ENCODE measurements at places on chromosomes 12 and 14.

DNA sequence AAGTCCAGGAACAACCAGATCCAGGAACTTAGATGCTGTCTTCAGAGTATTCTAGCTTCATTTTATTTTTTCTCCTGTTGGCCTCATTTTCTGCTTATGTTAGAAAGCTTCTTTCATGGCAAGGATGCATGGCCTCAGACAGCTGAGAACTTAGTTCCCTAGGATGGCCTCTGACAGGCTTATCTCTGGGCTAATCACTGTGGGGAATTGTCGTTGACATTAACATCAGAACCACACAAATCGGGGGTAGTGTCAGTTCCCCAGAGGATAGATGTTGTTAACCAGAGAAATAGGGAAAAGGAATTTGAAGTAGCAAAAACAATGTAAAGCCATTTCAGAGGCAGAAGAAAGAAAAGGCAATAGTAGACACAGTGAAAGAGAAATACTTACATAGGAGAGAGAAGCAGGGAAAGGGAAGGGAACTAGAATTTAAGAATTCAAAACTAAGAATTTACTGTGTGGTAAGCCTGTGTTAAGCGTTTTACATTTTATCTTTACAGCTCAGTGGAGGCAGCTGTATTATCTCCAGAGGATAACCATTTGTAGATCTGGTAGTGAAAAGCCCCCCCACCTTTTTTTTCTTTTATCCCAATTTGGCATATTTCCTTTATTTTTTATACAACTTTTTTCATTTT, 21.8 kb downstream of the FUT8 start:
- no peak for DNase-seq

DNA sequence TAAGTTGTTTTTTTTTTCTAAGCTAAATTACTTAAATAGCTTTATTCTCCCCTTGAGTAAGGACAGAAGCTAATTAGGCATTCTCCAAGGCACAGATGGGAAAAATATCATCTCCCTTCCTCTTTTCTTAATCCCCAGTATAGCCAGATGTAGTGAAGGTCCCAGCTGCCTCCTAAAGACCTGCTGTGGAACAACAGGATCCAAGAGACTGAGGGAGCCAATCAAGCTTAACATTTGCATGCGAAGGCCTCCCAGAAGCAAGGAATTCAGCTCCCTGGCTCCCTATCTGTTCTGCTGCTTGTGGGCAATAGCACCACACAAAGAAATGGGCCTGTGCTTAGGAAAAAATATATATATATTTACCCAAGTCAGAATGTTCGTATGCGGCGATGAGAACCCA, 255.2 kb downstream of the SYT1 start:
- DNase-seq, result no peak

DNA sequence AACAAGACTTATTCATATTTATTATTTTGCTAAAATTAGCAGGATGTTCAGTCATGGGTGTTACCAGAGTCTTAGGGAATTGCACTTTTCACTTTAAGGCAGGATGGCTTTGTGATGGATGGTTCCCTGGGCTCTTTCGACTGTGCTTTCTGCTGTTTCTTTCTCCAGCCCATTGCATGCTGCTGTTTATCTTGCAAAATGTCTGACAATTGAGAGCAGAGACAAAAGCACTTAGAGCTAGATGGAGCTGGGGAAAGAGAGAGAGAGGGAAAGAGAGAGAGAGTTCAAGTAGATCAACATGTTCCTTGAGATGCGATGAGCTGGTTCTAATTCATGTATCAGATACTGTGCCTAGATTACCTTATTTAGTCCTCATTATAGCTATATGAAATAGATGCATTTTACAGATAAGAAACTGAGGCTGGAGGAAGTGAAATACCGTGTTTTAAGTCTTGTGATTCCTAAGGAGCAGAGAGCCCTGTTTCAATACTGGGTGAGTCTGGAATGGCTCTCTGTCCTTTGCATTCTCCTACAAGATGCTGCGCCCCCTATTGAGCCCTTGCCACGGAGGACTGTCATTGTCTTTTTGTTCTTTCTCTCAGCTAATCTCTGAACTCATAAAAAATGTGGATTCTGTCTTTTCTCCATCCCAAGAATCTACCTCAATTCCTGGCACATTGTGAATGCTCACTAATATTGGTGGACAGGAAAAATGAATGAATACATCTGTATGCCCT, 227.9 kb downstream of the ALG10B start:
- DNase-seq, result no peak

- no peak for DNase-seq
Observed at GRCh38 chr12:77727442-77728001, 103.2 kb upstream of the NAV3 start.

- DNase-seq, result no peak
Observed at GRCh38 chr12:62760779-62761178, 174.2 kb downstream of the PPM1H start.

- no peak for DNase-seq
Observed at GRCh38 chr12:26767116-26767515, 65.9 kb downstream of the ITPR2 start.

GRCh38 chr14:62269204-62269603, 507.0 kb downstream of the SNAPC1 start:
- DNase-seq, result no peak

- no peak for DNase-seq
Observed at GRCh38 chr14:35818346-35819115, 7.6 kb upstream of the BRMS1L start.

DNA sequence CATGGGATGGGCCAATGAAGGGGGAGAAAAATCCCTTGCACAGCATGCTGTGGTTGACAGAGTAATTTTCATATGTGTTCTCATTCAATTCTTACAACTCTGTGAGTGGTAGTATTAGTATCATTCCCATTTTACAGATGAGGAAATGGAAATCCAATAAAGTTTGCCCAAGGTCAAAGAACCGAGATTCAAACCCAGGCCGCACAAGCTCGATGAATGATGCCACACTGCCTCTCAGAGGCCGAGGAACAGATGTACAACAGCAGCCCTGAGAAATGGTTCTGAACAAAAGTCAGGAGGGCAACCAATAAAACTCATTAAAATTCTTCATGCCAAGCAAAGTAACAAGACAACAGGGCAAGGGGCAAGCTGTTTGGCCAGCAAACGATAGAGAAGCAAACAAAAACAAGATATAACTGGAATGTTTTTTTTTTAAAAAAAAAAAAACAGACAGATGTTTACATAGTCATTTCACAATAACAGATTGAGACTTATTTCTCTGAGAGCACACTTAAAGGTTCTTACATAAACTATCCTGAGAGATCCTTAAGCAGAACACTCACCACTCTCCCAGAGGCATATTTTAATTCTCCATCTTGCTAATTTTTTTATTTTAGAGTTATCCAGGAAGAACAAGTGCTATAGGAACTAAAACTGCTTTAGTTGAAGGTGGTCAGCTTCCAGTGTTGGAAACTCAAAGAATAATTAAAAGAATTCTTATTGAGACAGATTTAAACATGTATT, 85.8 kb downstream of the EXOC5 start:
- DNase-seq, result no peak

DNA sequence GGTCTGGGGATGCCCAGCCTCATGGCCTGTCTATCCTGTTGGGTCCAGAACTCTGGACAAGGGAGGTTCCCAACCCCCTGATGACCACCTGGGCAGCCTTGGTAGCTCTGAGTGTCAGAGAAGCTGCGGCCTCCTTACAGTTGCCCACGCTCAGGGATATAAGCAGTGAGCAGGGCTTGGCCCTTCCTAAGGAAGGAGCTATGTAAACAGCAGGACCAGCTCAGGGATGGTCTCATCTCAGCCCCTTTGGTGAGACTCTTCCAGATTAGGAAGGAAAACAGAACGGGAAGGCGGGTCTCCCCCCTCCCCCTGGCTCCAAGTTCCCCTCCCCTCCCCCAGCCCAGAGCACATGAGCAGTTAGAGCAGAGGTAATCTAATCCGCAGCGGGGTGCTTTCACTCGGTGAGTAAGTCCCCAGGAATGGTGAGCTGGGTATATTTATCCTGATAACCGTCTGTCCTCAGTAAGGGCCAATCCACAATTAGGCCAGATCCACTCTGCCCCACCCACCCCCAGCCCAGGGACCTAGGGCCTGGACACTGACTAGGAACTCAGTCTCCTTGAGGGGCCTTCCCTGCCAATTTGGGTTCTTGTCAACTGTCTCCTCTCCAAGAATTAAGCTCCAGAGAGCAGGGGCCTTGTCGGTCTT, 29.5 kb upstream of the RPLP0 start:
- DNase-seq, result no peak

DNA sequence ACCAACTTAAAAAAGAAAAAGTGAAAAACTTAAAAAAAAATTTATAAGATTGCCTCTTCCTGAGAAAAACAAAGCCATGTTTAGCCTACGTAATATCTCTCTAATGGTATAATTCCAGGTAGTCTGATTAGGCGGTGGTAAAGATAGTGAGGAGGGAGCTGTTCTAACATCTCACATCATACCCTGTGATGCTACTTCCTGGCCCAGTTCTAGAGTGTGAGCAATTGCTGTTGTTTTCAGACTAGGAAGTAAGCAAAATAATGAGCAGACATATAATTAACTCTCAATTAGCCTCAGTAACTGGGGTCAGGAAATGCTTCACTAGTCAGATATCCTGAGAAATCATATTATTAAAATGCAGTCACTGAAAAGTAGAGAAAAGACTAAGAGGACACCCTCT, 113.9 kb downstream of the PHLDA1 start:
- DNase-seq, result no peak

DNA sequence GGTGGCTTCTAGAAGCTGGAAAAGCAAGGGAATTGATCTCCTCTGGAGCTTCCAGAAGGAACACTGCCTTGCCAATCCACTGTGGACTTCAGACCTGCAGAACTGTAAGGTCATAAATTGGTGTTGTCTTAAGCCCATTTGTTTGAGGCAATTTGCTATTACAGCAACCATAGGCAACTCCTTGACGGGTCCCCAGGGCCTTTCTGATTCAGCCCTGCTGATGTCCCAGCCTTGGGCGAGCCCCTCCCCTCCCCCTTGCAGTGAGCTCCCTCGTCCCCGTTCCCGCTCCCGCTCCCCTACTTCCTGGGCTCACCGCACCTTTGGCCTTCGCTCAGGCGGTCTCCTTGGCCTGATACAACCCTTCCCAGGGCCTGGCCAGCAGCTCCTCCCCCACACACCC, 18.9 kb upstream of the DIO3 start:
- DNase-seq, result no peak

GRCh38 chr12:9971181-9971580, at the start of gene CLEC12A:
CLEC12A (plus strand) TSS chr12:9971409; CDS start chr12:9971597, 188 bp downstream.
- DNase-seq, result no peak

- no peak for DNase-seq
Observed at GRCh38 chr12:107660235-107660634, 25.4 kb upstream of the PWP1 start.

GRCh38 chr14:102873546-102874061, 48.9 kb upstream of the AMN start:
- no peak for DNase-seq

DNA sequence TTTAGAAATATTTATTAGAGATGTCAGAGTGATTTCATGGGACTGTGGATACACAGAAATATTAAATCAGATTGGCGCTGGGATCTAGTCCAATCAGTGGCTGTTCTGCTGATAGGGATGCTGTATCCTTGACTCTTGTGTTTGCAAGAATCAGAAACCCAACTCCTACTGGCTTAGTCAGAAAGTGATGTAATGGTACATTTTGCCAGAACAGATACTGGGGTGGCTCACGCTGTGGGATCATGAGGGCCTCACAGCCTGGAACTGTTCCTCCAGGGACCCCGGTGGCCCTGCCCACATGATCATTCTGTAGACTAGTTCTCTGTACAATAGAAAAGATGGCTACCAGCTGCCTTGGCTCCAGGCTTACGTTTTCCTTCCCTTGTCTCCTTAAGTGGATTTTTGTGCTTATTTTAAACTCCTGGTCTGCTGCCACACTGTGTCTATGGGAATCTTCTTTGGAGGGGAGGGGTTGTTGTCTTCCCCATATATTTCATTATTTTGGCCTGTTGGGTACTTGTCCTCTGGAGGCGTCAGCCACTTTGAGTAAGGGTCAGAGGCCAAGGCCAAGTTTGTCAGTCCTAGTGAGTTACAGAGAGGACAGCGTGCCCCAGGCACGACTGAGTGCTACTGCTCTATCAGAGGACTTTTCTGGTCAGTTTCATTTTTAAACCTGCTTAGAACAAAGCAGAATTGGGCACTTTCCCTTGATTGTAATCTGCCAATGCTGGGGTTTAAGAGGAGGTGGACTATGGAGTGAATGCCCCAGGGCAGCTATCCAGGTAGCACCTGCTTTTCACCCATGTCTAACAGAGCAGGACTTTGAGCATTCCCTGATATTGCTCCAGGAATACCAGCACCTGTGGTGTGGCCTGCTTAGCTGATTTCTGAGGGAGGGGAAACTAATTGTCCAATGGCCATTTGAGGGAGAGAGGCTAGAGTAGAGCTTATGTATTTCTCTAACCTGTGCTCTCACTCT, 164.3 kb downstream of the SLC5A8 start:
- no peak for DNase-seq

GRCh38 chr12:93223440-93224426, 154.0 kb upstream of the NUDT4 start:
- DNase-seq, result no peak

DNA sequence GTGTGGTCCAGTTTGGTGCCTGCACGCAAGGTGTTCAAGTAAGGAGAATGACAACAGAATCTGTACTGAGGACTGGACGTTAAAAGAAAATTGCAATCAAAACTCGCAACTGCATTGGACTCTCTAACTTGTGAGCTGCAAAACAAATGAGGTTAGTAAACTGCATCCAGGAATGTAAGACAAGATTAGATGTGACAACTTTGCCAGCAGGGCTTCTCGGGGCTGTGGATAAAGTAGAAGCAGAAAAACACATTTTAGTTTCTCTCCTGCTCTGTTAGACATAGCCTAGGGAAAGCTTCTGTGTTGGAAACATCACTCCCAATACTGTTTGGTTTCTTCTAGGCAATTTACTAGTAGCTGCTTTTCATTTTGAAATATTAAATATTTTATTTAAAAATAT, 338.2 kb upstream of the NAV3 start:
- DNase-seq, result no peak

DNA sequence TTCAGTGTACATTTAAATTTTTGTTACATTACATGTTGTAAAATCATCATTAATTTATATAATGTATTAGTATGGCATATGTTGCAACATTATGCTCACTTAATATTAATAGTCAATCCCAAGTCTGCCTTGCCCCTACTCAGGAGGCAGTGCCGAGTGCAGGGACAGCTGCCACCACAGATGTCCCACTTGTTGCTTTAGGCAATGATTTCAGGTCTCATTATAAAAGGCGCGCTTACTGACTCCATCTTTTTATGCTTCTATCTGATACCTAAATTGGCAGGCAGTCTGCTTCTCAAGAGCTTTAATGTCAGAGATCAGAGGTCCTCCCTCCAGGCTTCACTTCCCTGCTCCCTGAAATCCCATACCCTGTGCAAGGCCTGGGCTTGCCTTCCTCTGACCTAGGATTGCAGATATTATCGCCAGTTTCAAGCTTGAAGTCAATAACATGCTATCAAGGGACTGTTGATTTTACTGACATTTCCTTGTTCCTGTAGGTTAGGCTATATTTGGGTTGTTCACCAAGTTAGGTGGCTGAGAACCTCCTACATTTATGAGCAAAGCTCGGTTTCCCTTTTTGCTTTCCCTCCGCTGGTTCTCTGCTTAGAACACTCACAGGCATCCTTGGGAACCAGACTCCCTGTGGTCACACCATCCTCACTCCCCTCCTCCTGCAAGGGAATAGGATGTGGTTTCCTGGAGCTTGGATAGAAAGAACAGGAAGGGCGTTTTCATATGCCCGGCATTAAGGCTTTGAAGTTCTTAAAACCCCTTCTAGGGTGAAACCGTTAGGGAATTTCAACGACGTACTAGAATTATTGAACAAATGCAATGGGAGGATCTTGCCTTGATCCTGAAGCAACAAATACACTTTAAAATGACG, 208.4 kb upstream of the FKBP4 start:
- DNase-seq, result no peak

All from activated CD8-positive, alpha-beta memory T cell treated with anti-CD3 and anti-CD28 coated beads for 4 hours (primary cell).